ENCODE measurements at places on chromosomes 1 and 21.

DNA sequence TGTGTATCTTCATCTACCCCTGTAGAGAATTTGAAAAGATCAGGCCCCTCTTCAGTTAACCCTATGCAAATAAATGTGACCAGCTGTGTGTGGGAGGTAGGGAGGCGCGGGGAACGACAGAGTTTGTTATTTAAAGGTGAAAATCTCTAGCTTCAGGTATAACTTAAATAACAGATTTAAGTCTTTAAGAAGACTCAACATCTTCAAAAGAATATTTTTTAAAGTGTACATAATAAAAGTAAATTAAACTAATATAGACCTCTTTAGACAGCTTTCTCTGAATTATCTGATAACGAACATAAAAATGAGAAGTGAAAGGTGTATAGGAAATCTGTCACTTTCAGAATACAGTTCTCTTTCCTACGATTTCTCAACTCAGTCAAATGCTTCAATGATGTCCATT lies 16.0 kb downstream of the ANGPTL3 start:
- DNase-seq: no peak

- DNase-seq: no peak
Measured at GRCh38 chr1:161827786-161828185, 61.7 kb downstream of the ATF6 start.

DNA sequence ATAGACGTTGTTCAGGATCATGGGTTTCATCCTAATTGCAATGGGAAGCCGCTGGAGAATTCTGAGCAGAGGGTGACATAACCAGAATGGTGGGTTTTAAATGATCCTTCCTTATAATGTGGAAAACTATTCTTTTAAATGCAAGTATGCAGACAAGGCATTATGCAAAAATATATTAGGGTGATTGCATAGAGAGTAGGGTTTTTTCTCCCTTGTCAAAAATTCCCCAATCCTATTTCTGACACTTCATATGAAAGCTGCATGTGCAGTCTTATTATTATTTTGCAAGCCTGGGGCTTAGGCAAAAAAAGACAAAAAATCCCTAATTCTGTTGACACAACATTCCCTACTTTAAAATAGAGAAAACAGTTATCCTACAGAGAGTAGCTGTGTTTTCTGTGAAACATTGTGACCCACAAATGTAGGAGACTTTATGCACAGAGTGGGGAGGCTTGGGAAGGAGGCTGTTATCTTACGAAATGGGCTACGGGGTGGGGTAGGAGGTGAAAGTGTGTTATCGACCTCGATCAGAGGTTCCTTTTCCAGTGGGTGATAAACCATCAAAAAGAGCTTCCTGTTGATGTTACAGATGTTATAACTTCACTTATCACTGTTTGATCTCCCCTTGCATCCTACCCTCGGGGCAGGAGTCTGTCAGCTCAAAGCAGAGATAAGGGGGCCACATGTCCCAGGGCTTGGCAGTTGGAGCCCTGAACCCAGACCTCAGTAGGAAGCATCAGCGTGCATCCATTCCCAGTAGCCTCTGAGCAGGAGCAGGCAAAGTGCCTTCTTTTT lies 27.2 kb downstream of the RHEX start:
- no peak for DNase-seq

- DNase-seq: peak; percentile 75
Measured at GRCh38 chr1:113835686-113836290, 23.5 kb upstream of the RSBN1 start.

DNA sequence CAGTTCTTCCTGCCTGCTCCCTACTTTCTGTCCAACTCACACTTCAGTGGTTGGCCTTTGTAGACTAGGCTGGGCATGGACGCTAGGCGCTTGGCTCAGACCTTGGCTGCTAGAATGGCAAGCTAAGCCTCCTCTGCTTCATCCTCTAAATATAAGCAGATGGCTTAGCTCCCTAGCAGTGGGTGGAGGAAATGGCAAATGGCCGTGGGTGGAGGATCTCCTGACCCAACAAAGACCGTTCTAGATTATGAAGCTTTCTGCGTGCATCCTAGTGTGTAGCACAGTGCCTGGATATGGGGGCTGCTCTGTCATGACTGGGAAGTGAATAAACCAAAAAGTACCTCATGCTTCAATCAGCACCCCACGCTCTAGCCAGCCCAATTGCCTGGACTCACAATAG lies 10.4 kb upstream of the ETV3L start:
- DNase-seq: no peak

GRCh38 chr1:247845693-247846017 lies 4.0 kb upstream of the OR11L1 start:
- DNase-seq: no peak

- DNase-seq: peak; percentile 43
Measured at GRCh38 chr1:240691909-240692705, 80.2 kb upstream of the GREM2 start.

GRCh38 chr1:180402551-180402950 lies 99.8 kb downstream of the ACBD6 start:
- no peak for DNase-seq

DNA sequence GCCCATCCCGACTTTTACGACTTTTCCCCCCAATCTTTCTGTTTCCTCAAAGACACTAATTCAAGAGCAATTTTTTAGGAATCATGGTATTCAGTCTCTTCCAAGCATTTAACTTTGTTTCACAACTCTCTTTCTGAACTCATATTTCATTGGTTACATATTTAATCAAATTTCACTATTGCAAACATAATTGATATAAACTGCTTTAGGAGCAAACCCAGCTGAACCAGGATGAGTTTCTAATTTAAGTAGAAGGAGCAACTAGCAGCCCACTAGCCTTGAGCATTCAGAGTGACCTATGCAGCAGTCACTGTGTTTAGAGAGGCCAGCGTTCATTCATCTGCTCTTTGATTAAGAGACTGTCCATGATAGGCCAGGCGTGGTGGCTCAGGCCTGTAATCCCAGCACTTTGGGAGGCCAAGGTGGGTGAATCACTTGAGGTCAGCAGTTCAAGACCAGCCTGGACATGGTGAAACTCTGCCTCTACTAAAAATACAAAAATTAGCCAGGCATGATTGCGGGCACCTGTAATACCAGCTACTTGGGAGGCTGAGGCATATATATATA lies 1.8 kb downstream of the CELA2B start:
- DNase-seq: no peak

- peak; percentile 88 for DNase-seq
Measured at GRCh38 chr1:202576816-202577215, 133.4 kb downstream of the SYT2 start.

GRCh38 chr1:114208714-114209113 lies 55.0 kb upstream of the SYT6 start:
- no peak for DNase-seq

DNA sequence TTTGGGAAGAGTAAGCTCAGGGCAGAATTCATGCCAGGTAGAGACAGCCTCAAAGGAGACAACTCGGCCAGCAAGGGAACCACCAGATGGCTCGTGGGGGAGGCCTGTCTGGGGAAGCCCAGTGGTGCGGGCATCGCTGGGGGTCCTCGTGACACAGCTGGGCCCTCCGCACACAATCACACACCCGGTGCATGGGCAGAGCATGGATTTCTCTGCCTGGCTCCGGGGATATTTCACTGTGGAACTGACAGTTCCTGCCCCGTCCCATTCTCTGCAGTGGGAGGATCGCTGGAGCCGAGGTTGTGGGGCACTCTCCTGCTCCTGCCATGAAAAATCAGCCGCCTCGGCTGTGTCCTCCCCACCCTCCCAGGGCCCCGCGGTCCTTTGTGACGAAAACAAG lies 108.0 kb downstream of the CRYAA start:
- no peak for DNase-seq

GRCh38 chr1:61498342-61498741 lies 226.6 kb downstream of the TM2D1 start:
- no peak for DNase-seq

DNA sequence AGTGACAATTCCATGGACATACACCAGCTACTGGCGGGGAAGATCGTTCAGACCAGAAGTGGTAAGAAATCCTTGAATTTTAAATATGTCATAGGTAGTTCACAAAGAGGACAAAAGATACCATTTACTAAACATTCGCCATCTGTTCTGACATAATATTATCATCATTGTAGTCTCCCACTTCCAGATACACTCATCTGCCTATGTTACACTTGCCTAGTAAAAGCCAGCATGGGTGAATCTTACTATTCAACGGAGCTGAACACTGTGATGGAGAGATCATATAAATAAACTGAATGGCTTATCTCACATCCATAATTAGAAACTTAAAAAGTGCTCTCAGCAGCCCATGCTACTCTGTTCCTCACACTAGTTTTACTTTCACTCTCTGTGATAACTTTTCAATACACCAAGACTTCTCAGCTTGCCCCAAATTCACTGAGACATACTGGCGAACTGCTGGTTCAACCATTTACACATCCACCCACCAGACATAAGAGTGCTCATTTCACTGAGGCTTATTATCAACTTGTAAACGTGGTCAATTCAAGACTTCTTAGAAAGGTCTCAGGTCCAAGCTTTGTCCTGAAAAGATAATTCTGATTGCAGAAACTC lies 463 bp upstream of the PRRC2C start:
- no peak for DNase-seq
